GM23248 (cell line): ENCODE measurements at places on chromosomes 7 and 10.

DNA sequence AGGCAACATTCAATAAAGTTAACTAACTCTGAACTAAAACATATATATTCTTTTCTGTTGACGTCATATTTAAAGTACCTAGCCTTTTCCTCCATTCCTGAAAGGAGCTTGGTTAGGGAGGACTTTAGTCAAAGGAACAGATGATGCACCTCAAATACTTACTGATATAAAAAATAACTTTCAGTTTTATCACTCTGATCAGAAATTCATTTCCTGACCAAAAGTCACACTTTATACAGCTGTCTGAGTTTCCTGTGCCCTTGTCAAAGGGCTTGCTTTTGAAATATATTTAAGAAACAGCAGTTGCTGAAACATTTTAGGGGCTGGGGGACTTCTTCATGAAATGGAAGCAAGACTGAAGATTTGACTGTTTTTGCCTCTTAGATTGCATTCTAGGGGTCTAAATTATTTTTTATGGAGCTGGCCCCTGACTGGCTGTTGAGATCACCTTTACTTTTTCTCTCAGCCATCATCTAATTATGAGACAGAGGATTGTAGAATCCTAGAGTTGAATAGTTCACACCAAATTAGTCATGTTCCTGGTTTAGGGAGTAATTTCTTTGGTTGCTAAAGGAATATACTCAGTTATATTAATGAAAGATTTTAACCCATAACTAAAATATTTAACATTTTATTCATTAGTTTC is 46.6 kb downstream of the GLCCI1 start:
- no peak for DNase-seq

GRCh38 chr7:152076940-152077933 is 51.8 kb downstream of the GALNT11 start:
- peak; percentile 15 for DNase-seq

- DNase-seq: no peak
Observed at GRCh38 chr10:113121153-113121552, 171.1 kb downstream of the TCF7L2 start.

DNA sequence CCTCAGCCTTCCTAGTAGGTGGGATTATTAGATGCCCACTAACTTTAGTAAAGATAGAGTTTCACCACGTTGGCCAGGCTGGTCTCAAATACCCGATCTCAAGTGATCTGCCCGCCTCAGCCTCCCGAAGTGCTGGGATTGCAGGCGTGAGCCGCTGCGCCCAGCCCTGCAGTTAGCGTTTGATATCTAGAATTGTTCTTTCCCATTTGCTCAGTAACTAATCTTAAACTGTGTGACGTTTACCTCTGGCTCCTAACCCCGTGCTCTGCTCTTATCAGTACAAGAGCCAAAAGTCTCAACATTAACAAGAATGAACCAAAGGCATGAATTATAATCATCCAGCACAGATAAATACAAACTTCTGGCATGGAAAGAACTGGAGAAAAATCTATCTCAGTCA is 47.4 kb downstream of the IGF2BP3 start:
- DNase-seq: no peak

DNA sequence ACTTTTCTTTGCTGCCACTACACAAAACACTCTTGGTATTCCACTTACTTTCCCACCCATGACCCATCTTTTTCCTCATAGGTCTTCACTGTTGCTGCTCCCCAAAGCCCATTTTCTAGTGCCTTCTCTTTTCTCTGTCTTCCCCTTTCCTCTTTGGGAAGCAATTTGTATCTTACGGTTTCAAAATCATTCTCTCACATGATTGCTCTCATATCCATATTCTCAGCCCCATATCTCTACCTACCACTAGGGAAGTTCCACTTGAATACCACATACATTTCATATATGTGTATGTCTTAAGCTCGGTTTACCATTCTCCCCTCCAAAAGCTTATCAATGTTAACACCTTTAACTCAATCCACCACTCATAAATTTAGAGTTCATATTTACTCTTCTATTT is 3.2 kb upstream of the UBE2D1 start:
- no peak for DNase-seq

DNA sequence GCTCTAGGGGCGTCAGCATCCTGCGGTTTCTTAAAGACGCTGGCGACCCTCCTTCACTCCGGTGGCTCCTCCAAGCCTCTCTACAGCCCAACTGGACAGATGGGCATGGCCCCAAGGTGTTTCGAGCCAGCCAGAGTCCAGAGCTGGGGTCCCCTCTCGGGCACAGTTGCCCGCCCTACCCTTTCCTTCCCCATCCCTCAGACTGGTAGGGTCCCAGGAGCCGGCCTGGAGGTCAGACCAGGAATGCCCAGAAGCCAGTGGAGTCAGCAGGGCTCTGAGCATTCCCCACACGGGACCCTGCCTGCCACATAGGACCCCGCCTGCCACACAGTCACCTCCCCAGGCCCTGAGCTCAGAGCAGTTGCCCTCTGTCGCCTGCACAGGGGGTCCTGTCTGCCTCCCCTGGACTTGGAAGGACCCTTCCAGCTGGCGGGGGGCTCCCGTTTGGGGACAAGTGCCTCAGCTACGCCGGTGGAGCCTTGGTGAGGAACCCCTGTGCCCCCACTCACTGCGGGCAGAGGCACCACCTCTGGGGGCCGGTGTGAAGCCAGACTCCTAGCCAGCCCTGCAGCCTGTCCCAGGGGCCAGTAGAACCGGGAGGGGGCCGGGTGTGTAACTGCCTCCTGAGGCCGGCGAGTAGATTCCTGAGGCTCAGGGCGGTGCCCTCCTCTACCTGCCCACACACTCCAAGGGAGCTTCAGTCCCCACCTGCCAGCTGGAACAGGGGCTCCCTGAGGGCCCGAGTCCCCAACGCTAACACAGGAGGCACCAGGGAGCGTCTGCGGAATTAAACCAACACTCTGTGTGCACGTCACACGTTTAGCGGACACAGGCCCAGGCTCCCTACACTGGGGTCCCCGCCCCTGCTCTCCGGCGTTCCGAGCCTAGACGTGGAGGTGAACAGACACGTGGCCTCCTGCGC is 19.4 kb upstream of the PDGFA start:
- no peak for DNase-seq

- DNase-seq: no peak
Observed at GRCh38 chr7:118061386-118061785, 122.6 kb upstream of the LSM8 start.

DNA sequence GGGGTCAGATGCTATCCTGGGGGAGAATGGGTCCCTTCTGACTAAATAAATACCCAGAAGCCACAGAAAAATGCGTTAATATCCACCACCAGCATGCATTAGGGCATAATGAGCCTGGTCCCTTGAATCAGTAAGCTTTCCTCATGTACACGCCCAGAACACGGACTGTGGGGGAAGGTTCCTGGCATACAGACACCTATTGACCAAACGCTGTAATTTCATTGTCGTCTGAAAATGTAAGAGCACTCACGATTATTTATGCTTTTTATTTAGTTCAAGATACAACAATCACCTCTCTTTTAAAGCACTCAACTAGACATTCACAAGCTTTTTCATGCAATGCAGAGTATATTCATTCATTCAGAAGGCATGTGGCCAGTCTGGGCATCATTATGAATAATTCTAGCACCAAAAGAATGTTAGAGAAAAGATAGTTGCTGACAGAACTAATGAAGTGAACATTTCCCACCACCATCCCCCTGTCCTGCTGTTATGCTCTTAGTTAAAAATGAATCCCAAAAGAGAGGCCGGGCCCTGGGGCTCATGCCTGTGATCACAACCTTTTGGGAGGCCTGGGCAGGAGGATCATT is 101.0 kb downstream of the SVIL start:
- DNase-seq: peak; percentile 54

- no peak for DNase-seq
Observed at GRCh38 chr7:117686311-117686935, 186.8 kb downstream of the CTTNBP2 start.

- DNase-seq: peak; percentile 10
Observed at GRCh38 chr7:97733276-97734161, 1.6 kb downstream of the TAC1 start.

DNA sequence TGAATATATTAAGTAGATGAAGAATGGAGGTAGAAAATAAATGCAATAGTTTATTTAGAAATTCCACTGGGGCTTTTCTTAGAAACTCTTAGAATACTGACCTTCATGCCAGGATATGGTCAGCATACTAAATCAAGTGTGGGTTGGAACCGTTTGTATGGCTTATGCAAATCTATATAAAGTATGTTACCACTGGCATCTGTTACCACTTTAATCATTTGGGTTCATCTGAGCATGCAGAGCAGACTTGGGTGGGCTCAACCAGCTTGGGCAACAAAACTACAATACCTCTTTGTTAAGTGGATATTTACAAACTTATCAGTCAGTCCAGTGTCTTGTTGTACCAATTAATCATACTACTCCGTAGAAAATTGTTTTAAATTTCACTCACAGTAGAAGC is 125.8 kb downstream of the CRPPA start:
- DNase-seq: no peak

GRCh38 chr7:30679664-30680063 is 2.6 kb downstream of the CRHR2 start:
- no peak for DNase-seq

- no peak for DNase-seq
Observed at GRCh38 chr10:94192974-94193373, 169.8 kb downstream of the NOC3L start.

- peak; percentile 66 for DNase-seq
Observed at GRCh38 chr10:124745673-124746072, 1.5 kb upstream of the FAM53B start.

GRCh38 chr10:87558333-87558732 is 53.6 kb downstream of the MINPP1 start:
- DNase-seq: no peak

DNA sequence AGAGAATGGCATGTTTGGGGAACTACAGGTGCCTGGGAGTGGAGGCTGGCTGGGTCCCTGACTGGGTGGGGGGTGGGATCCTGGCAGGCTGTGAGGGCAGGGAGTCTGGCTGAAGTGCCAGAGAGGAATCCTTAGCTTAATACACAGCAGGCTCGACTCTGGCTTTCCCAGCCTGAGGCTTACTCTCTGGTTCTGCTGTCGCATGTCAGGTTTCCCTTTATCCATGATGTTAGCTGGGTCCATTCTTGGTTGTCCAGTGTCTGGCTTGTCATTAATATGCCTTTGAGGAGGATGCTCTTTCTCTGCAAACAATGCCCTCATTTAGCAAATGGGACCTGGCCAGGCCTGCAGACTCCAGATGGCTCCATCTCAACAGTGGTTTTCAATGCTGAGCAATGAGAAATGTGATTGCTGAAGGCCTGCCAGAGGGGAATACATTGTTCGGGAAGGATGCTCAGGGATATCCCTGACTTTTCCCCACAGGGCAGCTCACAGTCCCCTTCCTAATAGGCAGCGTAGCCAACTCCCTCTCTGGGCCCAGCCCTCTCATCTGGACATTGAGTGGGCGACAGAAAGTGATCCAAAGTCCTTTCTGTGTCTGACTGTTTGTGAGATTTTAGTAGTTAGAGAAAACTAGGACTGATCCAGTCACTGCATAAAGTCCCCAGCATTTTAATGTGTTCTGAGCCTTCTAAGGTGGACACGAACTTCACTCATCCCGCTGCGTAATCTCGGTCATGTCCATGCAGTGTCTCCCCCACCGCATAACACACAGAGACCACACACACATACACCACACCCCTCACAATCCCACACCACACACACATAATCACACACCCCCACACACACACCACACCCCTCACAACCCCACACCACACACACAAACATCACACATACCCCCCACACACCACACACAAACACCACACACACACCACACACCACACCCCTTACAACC is 124.9 kb downstream of the ANLN start:
- no peak for DNase-seq

DNA sequence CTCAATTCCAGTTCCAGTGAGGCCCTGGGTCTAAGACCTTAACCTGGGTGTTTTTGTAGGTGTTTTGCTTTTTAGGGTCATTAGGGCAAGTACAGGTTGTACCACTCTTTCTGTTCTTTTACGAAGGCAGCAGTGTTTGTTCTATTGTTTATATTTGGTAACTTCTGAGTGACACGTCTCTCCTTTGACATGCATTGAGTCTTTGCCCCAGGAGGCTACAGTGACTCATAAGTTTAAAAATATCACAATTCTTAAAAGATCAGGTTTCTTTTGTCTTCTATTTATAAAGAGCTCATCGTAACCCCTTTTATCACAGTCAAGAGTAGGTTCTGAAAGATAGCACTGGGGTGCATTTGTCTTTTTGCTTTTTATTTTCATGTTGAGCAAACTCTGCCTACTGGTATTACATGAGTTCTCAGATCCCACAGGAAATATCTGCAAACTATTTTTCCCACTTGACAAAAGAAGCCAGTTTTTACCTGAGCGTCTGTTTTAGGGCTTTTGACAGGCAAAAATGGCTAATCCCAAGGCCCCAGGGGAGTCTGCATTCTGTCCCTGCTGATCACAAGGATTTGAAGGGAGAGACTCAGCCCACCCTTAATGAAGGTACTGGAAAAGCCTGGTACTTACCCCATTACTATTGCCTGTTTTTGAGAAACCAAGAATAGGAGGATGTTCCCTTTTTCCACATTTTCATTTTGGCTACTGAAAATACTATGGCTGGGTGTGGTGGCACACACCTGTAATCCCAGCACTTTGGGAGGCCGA is 7.9 kb downstream of the NUDT13 start:
- peak; percentile 68 for DNase-seq

- DNase-seq: no peak
Observed at GRCh38 chr7:129122751-129123509, 21.6 kb upstream of the TSPAN33 start.

DNA sequence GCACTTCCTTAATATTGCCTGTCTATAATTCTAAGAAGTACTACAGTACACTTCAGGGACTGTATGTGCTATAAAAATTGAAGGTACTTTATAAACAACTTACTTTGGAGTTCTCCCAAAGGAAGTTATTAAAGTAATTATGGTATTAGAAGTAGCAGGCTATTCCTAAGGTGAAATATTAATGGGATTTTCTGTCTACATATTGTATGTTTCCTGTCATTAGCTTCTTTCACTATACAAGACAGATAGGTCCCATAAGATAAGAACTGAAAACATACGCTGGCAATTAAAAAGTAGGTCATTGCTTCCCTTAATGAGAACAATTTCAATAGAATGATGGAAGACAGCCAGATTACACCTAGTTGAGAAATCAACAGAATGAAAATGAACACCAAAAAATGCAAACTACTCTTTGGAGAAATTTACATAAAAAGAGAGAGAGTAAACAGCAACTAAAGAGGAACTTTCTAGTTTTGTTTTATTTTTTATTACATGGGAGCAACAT is 147.0 kb downstream of the HBP1 start:
- DNase-seq: no peak

GRCh38 chr7:123669485-123669884 is 13.8 kb downstream of the LMOD2 start:
- no peak for DNase-seq

- peak; percentile 53 for DNase-seq
Observed at GRCh38 chr10:35940141-35941041, 298.3 kb upstream of the FZD8 start.

- no peak for DNase-seq
Observed at GRCh38 chr10:71727105-71727737, 7.6 kb upstream of the C10orf105 start.
